DMS53 (cell line): ENCODE measurements at places on chromosomes 4 and X.
A peak's percentile ranks its signal among the peaks of the same experiment; 100 is the strongest.

GRCh38 chr4:182205306-182205705 lies 37.9 kb upstream of the TENM3 start:
- DNase-seq = no peak

- no peak for DNase-seq
These were observed 149.1 kb upstream of the PCDH10 start for GRCh38 chr4:133000012-133000411.

GRCh38 chrX:113770071-113770470 lies 813.8 kb upstream of the HTR2C start:
- no peak for DNase-seq

DNA sequence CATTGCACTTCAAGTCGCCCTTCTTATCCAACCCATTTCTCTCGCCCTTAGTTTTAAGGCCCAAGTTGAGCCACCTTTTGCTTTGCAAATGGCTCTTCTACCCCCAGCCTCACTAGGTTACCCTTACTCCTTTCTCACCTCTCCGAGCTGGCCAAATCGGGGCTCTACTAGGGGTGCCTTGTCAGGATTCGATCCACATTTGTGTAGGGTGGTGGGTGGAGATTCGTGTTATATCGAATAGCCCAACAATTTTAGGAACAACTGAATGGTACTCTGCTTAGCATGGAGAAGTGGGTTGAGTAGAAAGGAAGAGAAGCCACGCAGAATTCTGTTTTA lies 3.5 kb downstream of the SLIT2 start:
- no peak for DNase-seq

GRCh38 chrX:131068945-131069719 lies 11.0 kb downstream of the ARHGAP36 start:
- DNase-seq = peak; percentile 86

GRCh38 chr4:151668689-151669402 lies 92.0 kb downstream of the GATB start:
- no peak for DNase-seq
